ENCODE measurements at places on chromosomes 2 and 18.

- DNase-seq: no peak
Measured at GRCh38 chr2:193348055-193348454, 1153.3 kb upstream of the TMEFF2 start.

- DNase-seq: no peak
Measured at GRCh38 chr2:36438449-36438977, 82.9 kb downstream of the CRIM1 start.

- DNase-seq: no peak
Measured at GRCh38 chr2:9758741-9759140, 84.5 kb upstream of the TAF1B start.

GRCh38 chr2:231297108-231297908 lies 98.2 kb upstream of the B3GNT7 start:
- DNase-seq: no peak

GRCh38 chr2:164917296-164917903 lies 37.9 kb downstream of the SLC38A11 start:
- DNase-seq: no peak

DNA sequence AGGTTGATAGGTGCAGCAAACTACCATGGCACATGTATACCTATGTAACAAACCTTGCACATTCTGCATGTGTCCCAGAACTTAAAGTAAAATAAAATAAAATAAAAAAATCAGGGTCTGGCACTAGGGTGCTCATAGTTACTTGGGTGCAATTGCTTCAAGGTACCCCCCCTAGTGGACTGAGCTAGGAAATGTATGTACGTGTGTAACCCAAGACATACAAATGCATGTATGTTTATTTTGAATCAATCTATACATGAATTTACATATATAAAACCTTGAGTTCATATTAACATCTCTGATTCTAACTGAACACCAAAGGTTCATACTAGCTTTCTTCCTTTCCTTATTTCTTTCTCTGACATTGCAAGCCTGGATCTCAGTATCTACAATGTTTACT lies 51.5 kb downstream of the USP37 start:
- no peak for DNase-seq

DNA sequence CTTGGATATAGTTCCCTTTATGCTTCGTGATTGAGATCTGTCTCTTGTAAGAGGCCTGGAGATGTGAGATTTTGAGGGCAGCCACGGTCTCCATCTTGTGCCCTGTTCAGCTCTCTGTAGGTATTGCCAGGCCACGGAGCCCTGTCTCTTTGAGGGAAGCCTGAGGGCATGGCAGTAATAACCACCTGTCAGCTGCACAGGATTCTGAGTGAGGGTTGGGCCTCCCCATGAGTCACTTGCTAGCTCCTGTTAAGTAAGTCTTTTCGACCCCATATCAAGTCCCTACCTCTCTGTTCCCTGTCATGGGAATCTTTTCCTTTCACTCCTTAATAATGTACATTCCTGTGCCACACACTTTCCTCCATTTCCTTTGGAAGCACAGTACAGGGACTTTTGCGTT lies 20.4 kb downstream of the LYPD6B start:
- no peak for DNase-seq

DNA sequence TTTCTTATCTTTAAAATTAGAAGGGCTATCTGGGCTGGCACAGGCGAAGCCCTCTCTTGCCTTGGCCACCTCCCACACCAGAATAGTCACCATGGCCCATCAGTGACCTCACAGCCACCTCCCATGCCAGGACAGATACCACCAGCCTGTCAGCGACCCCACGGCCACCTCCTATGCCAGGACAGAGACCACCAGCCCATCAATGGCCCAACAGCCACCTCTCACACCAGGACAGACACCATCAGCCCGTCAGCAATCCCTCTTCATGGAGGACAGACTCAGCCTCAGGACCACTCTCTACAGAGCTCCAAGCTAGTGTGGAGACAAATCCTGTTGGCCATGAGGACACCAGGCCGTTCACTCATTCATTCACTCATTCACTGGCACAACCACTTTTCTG lies 74.6 kb downstream of the ASB1 start:
- no peak for DNase-seq
